ENCODE measurements at places on chromosomes 1 and 21. TPM values are rescaled to one million over a fixed set of nuclear protein-coding genes. Genes with fewer than 3 reads are reported as not detected.

Gene PROK1
- not detected for polyA plus RNA-seq

Gene FMO1
- not detected for polyA plus RNA-seq

Gene KRTAP19-3
- not detected for polyA plus RNA-seq

Gene CD1B
- not detected for polyA plus RNA-seq

Gene ACP6
- 2.4 TPM for polyA plus RNA-seq
